Nephron progenitor cell (in vitro differentiated cells): ENCODE measurements at places on chromosomes 3 and 15.

DNA sequence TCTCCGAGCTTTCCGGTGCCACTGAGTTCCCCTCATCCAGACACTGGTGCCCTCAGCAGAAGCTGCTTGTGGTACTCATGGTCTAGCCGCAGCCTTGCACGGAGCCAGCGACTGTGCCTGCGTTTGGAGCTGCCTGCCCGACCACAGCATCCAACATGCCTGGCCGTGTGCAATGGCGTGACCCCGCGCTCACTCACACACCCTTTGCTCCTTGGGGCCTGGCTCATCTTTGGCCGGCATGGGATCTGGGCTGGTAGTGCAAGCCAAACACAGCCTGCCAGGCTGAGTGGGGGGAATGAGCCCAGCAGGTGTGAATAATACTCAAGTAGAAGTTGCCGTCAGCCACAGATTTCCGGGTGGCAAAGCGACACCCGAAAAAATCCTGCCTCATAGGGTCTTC, 1178.7 kb upstream of the GBE1 start:
- no peak for DNase-seq

DNA sequence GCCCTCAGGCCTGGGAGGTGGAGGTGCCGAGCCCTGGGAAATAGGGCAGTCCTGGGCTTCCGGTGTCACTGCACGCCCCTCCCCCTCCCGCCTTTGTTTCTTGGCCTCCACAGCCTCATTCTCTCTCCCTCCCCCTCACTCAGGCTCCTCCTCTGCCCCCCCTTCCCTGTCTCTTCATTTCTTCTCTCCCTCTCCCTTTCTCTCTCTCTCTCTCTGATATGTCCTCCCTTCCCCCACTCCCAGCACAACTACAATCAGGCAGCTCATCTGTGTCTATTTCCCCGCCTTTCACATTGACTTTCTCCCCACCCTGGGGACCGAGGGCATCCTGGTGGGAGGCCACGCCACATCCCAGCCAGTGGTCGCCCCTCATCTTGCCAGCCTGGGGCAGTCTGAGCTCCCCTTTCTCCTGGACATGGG, 40.2 kb downstream of the IDH2 start:
- peak; percentile 60 for DNase-seq

DNA sequence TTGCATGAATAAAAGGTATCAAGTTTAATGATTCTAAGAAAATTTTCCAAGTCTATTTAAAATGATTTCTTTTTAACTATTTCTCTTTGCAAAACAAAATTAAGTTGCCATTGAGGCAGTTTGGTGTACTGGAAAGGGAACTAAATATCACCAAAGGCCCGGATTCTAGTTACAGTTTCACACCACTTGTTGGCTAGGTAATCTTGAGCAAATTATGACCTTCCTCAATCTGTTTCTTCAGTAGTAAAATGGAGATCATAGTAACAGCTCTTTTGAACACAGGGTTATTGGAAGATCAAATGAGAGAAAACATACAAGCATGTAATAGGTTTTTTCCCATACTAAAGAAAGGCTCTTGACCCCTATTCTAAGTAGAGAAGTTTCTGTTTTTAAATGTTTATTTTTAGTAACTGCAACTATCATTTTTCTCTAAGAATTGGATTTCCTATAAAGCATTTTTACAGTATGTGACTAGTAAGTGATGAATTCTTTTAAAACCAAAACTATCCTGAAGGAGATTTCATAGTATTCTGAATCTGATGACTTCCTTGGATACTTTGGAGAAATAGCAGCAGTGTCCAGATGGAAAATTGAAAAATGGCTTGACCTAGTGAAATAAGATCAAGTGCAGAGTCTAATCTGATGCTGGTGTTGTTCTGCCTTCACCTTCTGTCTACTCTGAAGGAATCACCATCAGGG, 15.7 kb downstream of the SCAANT1 start:
- no peak for DNase-seq

- no peak for DNase-seq
Measured at GRCh38 chr3:170753421-170754310, 116.3 kb downstream of the RPL22L1 start.

- DNase-seq = no peak
Measured at GRCh38 chr15:29700296-29700695, 122.0 kb downstream of the TJP1 start.
